IPS-NIHi11 (cell line): ENCODE measurements at places on chromosomes 11 and 22.

- DNase-seq: no peak
Measured at GRCh38 chr11:75424396-75424795, 8.6 kb downstream of the KLHL35 start.

DNA sequence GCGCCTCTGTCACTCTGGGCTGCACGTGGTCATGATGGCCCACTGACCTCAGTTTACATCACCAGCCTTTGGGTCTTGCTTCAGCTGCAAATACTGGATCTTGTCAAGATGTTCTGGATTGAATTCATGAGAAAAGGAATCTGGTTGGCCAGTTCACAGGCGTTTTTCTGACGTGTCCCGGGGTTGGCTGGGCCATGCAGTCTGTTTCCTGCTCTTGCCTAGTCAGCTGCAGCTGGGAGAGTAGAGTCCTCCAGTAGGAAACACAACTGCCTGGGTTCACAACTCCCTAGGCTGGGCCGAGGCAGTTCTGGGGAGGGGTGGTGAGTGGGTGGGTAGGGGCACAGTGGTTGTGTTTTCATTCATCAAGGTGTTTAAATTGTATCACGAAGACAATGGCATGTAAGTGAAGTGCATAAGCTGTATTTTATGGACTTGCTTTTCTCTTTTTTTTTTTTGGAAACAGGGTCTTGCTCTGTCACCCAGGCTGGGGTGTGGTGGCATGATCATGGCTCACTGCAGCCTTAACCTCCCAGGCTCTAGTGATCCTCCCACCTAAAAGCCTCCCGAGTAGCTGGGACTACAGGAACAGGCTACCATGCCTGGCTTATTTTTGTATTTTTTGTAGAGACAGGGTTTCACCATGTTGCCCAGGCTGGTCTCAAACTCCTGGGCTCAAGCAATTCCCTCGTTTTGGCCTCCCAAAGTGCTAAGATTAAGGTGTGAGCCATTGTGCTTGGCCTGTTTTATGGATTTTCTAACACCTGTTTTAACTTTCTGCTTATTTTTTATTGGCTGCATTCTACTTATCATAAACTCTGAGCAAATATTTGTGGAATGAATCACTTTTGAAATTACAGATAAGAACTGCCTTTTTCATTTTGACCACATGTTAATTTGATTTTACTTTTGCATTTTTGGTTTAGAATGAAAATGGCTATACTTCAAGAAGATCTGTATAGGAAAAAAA is 54.0 kb upstream of the PITPNB start:
- DNase-seq: no peak

DNA sequence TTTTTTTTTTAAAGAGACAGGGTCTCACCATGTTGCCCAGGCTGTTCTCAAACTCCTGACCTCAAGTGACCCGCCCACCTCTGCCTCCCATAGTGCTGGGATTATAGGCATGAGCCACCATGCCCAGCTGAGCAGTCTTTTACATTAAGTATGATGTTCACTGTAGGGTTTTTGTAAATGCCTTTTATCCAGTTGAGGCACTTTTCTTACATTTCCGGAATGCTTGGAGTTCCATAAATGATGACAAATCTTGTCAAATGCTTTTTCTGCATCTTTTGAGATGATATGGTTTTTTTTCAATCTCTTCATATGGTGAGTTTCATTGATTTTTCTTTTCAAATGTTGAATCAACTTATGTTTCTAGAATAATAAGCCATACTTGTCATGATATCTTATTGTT is 29.4 kb upstream of the CTTN start:
- no peak for DNase-seq

DNA sequence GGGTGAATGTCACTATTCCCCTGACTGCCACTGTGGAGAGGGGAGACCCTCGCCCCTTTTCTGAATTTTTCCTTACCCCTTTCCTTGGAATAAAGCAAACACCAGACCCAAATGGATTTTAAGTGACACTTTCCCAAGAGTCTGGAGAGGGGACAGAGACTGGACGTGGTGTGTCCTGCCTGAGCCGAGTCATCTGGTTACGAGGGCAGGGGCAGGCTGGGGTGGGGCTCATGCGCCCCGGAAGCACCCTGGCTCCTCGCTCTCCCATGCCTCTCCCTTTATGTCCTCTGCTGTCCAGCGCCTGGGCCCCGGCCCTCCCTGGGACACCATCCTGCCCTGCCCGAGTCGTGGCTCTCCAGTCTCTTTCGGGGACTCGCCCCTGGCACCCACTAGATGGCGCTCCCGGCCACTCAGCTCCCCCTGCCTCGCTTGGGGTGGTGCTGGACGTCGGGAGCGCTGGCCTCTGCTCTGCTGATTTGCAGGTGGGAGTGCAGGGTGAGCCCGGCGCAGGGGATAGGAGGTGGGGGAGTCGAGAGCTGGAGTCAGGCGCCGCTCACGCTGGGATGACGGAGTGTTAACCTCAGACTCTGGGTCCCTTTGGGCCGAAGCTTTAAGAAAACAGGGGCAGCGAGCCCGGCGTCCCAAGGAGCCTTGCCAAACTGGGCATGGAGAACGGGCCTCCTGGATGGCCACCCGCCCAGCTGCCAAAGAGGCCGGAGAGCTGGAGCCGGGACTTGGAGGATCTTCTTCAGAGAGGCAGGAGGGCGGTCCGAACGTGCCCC is 89.8 kb downstream of the RPS6KA4 start:
- DNase-seq: peak; percentile 88
